HFFc6 (cell line): ENCODE measurements at places on chromosomes 11 and 22. TPM values are rescaled to one million over a fixed set of nuclear protein-coding genes. Genes with fewer than 3 reads are reported as not detected.

- DNase-seq, result no peak
These were observed 266.7 kb downstream of the FAM76B start for GRCh38 chr11:95522874-95523273.

DNA sequence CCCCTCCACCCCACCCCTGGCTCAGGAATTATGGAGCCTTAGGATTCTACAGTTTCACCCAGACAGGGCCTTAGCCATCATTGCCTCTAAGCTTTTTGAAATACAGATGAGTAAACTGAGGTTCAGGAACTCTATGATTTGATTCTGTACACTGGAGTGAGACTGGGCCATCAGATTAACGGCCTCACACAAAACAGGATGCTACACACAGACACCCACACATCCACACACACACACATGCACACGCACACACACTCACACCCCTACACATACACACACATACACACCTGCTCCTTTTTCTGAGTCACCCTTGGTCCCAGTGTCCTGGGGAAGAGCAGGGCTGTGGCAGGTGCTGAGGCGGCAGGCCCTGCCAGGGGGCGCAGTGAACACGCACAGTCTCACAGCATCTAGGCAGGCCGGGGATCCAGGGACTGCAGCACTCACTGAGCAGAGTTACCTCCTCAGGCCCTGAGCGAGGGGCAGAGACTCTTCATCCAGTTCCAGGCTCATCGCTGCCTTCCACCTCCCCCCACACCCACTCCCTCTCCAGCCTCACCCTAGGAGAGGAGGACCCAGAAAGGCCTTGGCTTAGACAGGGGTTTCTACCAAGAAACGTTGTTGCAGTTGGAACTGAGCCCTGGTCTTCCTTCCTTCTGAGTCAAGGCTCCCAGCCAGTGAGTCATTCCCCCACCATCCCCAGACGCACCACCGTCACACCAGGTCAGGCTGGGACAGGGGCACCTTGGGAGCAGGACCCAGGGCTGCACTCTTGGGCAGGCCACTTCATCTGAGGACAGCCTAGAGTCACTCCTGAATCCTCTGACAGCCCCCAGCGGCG, 89.8 kb upstream of the PARVA start:
- DNase-seq, result peak; percentile 95

DNA sequence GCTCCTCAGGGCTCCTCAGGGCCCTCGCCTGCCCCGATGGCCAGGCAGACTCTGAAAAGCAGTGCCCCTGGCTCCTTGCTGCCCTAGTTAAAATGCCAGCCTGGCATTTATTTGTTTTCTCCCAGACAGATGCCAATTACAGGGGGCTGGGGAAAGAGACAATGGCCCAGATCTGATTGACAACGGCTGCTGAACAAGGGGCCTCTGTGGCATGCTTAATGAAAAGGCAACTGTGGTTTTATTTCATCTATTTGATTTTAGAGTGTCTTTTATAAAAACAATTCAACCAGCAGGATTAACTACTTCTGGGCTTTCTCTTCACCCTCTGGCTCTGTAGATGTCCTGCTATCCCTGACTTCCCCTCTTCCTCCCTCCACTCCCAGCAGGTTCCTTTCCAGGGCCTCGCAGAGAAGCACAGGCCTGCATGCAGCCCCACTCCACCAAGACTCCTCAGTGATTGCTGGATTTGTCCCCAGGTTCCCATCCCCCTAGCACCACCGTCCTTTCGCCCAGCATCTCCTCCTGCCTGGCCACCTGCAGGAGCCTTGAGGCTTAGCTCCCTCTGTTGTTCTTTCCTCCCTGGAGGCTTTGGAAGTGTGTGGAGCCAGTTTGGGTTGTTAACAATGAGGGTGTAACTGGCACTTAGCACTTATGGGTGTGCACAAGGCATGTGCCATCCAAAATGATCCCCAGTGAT, 171.1 kb downstream of the TENM4 start:
- no peak for DNase-seq

Gene TSSK2
- total RNA-seq, result not detected in 2 replicates

- DNase-seq, result no peak
These were observed 540 bp downstream of the PPARA start for GRCh38 chr22:46150655-46151477.

DNA sequence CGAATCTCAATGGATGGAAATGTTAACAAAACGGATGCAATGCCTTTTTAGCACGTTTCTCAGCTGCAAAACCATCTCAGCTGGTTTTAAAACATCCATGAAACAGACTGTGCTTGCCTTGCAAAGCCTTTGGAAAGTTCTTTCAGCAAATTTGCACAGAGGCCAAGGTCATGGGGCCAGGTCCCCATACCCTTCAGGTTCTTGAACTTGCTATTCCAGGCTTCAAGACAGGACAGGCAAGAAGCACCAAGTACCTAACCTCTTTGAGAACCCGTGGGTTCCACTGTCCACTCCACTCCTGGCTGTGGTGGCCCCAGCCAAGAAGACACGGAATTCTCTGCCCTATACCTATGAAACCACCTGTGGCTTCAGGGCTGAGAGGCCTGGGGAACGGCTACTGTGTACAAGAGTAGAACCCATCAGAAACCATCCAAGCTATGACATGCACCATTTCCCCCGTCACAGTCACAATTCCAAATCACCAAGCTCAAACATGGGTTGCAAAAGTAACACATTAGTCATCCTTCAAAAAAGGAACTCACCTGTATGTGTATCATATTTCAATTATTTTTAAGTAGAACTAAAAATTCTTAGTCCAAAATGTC, 17.0 kb downstream of the TNKS1BP1 start:
- no peak for DNase-seq

GRCh38 chr22:34161431-34162123, 241.3 kb upstream of the LARGE1 start:
- no peak for DNase-seq

Gene GRK3
- total RNA-seq, result not detected in 3 replicates

Gene MMP12
- total RNA-seq, result 0.30 to 1.2 TPM (median 0.36 TPM) in 3 replicates

DNA sequence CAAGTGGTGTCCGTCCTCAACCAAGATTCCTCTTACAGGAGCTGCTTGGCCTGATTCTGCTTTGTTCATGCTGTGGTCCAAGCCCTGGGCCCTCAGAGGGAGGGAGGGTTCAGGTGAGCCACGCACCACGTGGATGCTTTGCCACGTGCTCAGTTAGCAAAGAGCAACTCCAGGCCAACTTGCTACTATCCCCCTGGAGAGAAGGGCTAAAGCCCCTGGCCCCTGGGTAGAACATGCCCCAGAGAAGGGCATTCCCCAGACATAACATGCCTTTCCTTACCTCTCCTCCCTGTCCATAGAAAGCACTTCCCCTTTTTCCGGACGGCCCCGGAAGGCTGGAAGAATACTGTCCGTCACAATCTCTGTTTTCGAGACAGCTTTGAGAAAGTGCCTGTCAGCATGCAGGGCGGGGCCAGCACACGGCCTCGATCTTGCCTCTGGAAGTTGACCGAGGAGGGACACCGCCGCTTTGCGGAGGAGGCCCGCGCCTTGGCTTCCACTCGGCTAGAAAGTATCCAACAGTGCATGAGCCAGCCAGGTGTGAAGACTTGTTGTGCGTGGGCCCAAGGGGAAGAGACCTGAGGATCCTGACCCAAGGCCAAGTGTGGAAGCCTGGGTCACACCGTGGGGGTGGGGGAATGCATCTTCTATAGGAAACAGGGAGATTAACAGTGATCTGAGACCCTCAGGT, 8.8 kb downstream of the FOXR1 start:
- DNase-seq, result no peak

DNA sequence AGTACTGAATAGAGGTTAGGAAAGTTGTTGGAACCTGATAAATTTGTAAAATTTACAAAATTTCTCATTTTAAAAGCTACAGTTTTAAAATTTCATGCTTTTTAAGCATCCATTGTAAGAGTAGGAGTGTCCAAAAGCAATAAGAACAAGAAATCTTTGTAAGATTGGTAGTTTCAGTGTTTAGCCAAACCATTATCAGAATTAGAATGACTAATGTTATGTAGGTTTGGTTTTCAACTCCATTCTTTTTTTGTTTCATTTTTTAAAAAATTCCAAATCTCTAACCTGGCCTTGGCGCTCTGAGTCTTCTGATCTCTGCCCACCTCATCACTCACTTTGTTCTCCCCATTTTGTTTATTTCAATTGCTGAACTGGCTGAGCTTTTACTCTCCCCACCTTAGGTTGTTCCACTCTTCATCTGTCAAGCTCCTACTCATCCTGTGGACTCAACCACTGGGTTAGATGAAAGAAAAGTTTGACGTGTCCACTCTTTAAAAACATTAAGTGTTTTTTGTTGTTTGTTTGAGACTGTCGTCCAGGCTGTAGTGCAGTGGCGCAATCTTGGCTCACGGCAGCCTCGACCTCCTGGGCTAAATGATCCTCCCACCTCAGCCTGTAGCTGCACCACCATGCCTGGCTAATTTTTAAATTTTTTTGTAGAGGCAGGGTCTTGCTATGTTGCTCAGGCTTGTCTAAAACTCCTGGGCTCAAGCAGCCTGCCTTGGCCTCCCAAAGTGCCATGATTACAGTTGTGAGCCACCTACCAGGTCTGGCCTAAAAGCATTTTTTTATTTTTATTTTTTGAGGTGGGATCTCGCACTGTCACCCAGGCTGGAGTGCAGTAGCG, 14.0 kb downstream of the EP300 start:
- no peak for DNase-seq

DNA sequence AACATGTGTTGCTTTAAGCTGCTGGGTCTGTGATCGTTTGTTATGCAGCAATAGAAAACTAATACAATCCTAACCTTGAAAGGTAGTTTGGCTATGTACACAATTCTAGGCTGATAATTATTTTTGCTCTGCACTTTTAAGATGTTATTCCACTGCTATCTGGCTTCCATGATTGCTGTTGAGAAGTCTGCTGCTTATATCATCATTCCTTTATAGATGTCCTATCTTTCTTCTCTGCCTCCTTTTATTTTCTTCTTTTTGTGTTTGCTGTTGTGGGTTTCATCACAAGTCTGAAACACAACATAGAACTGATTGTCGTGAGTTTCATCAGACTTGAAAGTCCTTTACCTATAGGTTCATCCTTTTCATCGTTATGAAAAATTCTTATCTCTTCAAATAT, 24.1 kb downstream of the FXYD6 start:
- no peak for DNase-seq

Gene SAA4
- not detected in 3 replicates for total RNA-seq

Gene RHBDD3
- total RNA-seq, result 20.7 and 20.8 TPM in 2 replicates

Gene IL17REL
- total RNA-seq, result not detected in 2 replicates

DNA sequence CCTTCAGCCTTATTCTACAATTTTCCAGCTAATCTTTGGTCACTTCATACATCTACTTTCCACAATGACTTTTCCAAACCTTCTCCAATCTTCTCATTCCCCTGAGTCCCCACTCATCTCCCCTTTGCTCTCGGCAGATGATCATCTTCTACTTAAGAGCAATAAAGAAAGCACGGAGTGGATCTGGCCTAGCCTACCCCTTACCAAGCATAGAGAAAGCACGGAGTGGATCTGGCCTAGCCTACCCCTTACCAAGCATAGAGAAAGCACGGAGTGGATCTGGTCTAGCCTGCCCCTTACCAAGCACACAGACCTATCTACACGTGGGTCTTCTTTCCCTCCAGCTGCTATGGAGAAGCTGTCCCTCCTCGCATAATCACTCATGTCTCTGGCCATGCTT, 558.6 kb downstream of the OPCML start:
- DNase-seq, result no peak

DNA sequence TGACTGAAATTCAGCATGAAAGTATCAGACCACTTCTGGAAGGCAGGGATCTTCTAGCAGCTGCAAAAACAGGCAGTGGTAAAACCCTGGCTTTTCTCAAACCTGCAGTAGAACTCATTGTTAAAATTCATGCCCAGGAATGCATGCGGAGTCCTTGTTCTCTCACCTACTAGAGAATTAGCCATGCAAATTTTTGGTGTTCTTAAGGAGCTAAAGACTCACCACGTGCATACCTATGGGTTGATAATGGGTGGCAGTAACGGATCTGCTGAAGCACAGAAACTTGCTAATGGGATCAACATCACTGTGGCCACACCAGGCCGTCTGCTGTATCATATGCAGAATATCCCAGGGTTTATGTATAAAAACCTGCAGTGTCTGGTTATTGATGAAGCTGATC, 19.1 kb downstream of the ZBTB44 start:
- DNase-seq, result no peak

DNA sequence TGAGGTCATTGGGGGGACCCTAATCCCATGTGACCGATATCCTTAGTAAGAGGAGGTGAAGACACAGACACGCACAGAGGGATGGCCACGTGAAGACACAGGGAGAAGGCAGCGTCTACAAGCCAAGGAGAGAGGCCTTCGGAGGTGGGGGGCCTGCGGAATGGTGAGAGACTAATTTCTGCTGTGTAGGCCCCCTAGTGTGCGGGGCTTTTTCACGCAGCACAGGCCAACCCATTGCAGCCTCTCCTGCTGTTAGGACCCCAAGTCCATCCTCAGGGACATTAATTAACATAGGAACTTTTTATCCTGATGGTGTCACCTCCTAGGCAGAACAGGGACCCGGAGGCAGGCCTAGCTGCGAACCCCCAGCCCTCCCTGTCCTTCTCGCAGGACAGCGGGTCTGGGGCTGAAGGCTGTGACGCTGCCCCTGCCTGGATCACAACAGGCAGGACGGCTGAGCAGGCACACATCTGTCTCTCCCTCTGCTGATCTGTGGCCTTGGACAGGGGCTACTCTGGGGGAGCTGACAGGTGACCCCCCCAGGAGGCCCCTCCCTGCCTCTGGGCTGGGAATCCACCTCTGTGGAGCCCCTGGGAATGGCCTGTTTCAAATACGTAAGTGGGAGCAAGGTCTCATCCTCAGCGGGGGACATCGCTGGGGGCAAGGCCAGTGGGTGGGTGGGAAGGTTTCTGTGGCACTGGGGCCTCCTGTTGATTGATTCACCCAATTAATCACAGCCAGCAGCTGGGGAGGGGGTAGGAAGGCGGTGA, 7.9 kb downstream of the ASCL2 start:
- DNase-seq, result no peak

Gene IGF2
- 0.80 to 1.7 TPM (median 0.99 TPM) in 3 replicates for total RNA-seq

Gene ZNF280B
- 0.14 to 0.39 TPM (median 0.30 TPM) in 3 replicates for total RNA-seq

DNA sequence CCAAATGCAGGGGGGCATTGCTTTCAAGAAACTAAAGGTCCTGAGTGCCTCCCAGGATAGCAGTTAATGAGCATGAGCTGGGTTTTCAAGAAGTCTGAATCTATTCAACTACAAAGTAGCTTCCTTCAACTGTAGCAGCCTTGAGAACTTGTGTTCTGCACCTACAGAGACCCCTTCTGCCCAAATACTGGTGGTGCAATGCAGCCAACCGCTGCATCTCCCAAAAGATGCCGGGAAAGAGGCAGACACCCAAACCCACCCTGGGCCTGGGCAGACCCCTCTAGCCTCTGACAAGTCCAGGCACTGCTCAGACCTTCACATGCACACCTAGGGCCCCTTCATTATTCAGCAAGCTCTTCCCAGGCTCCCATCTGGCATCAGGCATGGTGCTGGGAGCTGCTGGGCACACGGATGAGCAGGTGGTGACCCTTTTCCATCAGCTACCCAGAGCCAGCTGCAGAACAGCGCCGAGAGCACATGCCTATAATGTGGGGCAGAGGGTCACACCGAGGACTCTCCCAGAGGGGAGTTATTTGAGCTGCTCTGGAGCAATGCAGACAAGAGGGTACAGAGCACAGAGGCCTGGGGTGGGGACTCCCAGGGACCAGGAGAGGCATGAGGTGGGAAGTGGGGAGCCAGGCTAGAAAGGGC, 44.9 kb upstream of the ETS1 start:
- DNase-seq, result peak; percentile 50
